ENCODE measurements at places on chromosomes 4 and X.

- DNase-seq, result no peak
These were observed 253.9 kb upstream of the NOCT start for GRCh38 chr4:138761638-138762220.

DNA sequence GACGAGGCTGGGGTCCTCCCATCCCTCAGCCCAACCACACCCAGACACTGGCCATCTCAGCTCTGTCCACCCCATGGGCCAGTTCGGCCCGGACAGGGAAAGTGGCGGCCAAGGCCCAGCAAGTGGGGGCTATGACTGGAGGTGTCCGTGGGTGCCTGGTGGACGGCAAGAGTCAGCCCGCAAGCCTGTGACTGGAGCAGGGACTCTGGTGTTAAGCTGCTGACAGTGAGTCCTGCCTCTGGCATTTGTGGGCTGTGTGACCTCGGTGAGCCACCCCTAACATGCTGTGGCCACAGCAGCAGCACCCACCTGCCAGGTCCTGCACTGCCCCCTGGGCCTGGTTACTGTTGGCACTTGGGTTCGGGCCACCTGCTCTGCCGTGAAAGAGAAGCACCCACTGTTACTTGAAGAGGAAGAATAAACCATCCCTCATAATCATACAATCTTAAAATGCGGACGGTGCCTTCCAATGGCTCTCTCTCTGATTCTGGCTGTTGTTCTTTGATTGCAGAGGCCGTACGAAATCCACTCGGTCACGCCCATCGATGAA is 252.0 kb downstream of the EVC2 start:
- DNase-seq, result no peak

DNA sequence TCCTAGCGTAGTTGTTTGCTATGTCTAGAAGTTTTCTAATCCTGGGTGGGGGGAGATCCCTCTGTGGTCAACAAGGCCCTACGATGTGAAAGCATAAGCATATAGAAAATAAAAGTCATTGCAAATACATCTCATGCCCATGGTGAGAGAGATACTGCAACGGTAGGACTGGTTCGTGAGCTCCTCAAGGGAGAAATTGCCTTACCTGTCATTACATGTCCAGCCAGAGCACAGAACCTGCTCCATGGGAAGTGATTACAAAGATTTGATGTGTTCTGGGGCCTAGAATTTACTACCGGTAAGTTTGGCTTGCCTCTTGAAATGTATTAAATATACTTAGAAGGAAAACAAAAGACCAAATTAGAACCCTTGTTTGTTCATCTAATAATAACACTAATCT is 60.9 kb upstream of the FAM47B start:
- DNase-seq, result no peak

DNA sequence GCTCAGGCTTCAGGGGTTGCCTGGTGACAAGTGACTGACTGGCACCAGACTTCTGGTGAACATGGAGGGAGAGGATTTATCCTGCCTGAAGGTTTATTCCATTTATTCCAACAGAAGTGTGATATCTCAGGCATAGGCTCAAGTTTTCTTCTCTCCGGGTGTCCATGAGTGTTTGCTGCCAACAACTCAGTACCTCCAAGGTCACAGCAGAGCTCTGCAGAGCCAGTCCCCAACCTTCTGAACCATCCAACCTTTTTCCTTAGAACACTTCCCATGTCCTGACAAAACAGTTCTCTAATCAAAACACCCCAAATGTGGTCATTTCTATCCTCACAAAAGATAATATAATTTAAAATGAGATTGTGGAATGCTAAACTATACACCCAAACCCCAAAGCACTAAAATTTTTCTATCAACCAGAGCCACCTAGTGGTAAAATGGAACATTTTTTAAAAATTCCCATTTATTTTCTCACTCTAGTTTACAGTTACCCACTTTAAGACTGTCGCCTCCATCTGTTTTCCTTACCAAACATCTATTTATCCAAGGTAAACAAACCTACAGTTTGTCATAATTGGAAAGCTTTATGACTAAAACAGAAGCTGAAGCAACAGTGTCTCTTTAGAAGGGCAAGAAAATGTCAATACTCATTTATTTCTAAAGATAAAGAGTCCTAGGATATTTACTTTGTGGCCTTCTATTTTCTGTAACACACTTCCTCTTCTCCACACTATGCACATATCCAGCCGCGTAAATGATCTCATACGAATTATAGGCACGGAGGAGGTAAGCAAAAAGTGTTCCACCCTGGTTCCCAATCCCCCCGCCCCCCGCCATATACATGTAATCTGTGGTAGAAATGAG is 39.5 kb downstream of the TMEM154 start:
- DNase-seq, result peak; percentile 62

DNA sequence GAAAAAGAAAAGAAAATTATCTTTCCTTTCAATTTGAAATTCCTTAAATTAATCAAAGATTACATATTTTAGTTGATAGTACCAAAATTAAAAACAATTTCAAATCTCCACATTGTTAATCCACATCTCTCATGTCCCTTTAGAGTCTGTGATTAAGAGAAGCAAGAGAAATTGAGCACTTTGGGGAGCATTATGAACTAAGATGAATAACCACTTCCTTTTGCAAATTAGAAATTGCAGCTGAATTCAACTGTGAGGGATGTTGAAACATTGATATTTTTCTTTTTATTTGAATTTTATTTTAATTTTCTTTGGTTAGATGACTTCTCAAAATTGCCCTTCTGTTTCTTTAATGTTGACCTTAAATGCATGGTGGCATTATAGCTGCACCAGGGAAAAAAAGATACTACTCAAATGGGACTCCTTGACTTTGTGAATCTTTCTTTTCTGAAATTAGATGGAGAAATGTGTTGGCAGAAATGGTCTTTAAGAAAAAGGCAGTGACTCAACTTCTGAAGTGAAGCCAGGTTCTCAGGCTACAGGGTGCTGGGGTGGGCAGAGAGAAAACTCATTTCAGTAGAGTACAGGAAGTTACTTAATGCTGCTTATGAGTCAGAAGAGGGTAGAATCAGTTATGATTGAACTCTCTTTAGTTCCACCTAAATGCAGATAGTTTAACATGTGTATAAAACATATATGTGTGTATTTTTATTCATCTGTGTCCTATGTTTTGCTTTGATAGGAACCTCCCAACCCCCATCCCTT is 92.0 kb upstream of the TNIP3 start:
- no peak for DNase-seq

DNA sequence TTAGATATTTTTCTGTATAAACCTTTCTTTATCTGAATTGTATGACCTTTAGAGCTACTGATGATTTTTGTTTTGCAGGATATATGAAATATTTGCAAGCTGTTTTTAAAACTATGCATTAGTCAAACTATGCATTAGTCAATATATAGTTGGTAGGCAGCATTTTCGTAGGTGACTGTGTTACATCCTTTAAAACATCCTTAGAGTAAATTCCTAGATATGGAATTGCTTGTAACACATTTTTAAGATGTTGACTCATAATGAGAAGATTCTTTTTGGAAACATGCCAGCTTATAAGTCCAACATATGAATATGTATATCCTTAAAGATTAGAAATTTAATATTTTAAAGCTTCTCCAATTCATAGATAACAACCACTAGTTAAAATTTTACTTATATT is 1768.5 kb downstream of the PCDH7 start:
- no peak for DNase-seq
